ENCODE measurements at places on chromosomes 6 and 20.
A peak's percentile ranks its signal among the peaks of the same experiment; 100 is the strongest.

GRCh38 chr6:151275121-151275520 lies 35.4 kb downstream of the AKAP12 start:
- DNase-seq, result no peak

DNA sequence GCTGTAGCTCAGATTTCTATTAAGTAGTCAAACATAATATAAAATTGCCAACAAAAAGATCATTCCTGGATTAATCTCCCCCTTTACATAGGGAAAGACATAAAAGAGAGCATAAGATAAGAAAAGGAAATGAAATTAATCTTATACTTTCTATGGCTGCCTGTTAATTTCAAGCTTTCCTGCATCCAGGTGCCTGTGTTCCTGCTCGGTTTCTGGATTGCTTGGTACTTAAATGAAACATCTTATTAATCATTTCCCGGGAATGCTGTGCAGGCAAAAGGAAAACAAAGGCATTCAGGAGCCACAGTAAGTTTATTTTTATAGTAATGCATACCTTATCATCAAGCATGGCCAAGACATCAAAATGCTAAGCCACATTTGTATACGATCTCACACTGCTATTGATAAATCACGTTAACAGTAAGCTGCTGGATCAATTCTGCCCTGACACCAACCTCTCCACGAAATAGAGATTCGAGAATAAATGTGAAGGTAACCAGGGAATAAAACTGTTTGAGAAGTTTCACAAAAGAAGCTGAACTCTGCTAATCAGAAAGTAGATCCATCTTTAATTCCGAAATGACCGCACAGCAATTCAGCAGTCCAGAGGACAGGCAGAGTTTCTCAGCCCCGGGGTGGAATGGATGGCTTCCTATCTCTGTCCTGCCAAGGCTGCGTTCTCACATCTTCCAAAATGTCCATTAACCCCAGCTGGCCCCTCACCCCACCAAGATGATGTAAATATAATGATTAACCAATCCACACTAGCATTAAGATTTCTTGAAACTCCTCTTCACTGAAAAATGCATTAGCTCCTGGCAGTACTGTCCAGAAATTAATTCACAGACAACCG lies 32.6 kb upstream of the APCDD1L start:
- no peak for DNase-seq

DNA sequence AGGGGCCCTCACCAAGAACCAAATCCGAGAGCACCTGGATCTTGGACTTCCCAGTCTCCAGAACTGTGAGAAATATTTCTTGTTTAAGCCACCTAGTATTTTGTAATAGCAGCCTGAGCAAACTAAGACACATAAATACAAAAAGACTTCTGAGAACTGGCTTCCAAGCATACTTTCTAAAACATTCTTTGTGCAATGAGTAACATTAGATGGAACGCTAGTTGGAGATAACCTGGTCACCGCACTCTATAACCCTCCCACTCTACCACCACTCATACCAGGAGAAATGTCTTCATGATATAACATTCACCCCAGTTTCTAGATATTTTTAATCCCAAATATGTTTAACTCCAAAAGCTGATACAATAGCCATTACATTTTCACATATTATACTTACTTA lies 169.5 kb upstream of the THEMIS start:
- DNase-seq, result no peak

DNA sequence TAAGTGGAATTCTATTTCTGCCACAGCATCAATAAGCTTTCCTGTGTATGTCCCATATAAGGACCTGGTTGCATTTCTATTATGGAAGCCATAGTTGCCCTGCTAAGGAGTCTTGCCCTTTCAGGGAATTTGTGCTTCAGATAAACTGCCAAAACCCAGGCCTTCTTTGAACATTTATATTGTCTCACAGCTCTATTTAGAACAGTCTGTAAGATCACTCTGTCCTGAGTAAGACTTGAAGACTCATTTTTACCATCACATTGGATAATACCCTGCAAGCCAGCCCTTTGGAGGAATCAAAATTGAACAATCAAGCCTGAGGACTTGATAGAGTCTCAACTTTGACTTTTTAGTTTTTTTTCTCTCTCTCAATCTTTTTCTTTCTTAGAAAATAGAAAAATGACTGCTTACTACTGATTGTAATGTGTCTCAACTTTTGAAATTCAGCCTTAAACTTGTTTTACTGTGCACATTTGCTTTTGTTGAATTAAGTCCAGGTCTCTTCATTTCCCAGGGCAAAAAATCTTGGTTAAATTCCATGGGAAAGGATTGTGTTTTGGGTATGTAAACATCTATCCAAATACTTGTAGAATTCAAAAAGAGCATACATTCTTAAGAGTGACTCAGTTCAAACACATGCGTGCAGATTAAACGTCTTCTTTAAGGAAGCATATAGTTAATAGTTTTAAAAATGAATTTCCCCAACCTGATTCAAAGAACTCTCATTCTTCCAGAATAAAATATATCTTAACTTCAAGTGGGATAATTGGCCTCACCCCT lies 91.2 kb downstream of the PLCB1 start:
- no peak for DNase-seq

GRCh38 chr6:70700922-70701876 lies 33.5 kb downstream of the SMAP1 start:
- DNase-seq, result no peak

- DNase-seq, result no peak
Observed at GRCh38 chr6:132028029-132028428, 76.9 kb upstream of the CCN2 start.

DNA sequence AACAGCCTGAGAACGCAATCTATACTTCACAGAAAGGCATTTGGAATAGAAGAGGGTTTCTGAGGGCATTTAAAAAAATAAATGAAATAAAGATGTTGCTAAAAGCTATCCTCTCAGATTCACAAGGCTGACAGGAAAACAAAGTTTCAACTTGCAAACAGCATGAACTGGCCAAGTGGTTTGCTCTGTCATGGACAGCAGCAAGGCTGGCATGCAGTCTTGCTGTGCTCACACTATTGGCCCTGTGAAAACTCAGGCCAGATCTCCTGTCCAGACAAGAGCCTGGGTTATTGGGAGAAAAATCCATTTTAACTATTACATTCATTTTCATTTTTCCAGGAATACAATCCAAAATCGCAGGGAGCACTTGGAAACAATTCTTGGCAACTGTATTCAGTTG lies 506.2 kb upstream of the SLC35B3 start:
- no peak for DNase-seq

DNA sequence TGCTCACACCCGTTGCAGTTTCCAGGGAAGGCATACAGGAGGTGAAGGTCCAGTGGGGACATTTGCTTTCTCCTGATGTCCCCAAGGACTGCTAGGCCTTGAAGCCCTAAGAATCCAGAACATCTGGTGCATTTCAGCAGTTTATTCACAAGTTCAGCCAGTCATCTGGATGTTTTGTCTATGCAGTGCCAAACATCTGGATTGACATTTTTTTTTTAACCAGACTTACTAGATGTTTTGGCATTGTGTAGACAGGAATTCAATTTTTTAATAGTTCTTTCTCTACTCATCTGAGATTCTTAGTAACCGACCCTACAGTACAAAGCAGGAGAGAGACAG lies 256.2 kb downstream of the CLIC5 start:
- no peak for DNase-seq

DNA sequence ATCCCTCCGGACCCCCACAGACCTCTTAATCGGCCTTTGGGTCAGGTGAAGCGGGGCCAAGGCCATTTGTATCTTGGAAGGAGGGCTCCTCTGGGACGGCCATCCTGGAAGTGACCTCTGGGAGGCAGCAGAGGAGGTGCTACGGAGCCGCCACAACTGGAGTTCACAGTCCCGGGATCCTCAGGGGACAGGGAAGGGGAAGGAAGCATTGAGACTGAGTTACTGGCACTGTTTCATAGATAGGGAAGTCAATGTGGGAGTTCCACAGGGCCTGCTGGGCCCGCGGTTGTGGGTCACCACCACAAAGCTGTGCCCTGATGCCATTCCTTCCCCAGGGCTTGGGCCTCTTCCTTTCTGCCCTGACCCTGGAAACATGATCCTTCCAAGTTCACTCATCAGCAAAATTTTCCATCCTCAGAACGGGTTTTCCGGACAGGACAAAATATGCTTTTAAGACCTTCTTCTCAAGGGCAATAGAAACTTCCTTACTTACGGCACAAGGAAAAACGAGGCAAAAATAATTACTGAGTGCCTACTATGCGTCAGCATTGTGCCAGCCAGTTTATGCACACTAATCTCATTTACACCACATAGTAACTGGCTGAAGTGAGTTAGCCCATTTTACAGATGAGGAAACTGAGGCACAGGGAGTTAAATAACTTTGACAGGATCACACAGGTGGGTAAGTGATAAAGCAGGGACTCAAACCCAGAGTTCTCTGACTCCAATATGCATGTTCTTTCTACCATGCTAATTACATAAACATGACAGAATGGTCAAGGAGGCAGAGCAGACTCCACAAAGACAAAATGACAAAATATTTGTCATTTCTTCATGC lies 143.8 kb downstream of the UNC5CL start:
- DNase-seq, result no peak

DNA sequence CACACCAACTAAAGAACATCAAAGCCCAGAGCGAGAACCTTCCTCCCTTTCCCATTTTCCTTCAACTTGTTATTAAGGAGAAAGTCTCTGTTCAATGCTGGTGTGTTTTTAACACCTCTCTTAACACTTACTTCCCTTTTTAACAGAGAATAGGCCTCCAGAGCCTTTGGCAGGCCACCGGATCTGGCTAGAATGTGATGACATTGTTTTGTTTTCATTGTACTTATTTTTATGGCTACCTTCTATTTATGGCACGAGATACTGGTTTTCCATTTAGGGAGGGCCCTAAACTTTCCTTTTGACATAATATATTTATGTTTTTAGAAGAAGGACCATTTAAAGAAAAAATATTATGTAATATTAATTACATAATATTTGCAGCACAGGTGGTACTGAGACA lies 21.6 kb downstream of the TCF15 start:
- no peak for DNase-seq

- DNase-seq, result no peak
Observed at GRCh38 chr6:37555040-37555781, 55.5 kb upstream of the CCDC167 start.

- no peak for DNase-seq
Observed at GRCh38 chr6:3753228-3753835, 1.8 kb upstream of the PXDC1 start.

- no peak for DNase-seq
Observed at GRCh38 chr20:8583566-8584043, 451.5 kb downstream of the PLCB1 start.

- no peak for DNase-seq
Observed at GRCh38 chr6:109344226-109344625, 38.0 kb downstream of the CD164 start.

DNA sequence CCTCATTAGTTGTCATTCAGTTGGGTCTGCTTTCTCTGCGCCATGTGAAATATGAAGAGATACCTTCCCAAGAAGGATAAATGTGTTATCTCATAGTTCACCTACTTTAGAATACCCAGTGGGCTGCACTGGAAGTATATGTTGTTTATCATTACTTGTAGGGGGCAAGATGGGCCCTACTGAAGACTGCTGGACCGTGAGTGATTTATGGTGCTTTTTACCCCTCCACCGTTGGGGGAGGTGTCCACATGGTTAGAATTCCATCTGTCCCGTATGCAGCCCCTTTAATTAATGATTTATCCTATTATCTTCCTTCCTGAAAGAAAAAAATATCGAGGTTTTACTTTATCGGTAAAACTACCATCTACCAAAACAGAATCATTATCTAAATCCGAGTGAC lies 97.0 kb downstream of the TSHZ2 start:
- DNase-seq, result no peak

GRCh38 chr20:33231237-33231636 lies 4.6 kb upstream of the BPIFA1 start:
- no peak for DNase-seq

GRCh38 chr6:34986845-34987246 lies 97.8 kb downstream of the ANKS1A start:
- peak; percentile 89 for DNase-seq

DNA sequence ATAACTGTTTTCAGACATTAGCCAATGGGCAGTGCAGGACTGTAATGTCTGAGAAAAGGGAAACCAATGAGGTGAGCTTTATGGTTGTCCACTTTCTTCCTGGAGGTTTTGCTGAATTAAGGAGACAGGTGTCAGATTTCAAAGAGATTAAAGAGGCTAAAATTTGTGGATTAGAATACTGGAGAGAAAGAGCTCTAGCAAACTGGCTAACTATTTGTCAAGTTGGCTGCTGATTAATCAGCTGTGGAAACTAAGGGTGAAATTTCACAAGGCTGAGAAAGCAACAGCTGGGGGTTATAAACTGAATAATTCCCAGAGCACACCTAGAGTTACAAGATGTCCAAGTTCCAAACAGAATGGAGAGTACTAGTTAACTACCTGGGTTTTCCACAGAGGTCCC lies 198.9 kb downstream of the TBC1D32 start:
- DNase-seq, result no peak

- no peak for DNase-seq
Observed at GRCh38 chr6:132520953-132521352, 8.0 kb upstream of the STX7 start.

DNA sequence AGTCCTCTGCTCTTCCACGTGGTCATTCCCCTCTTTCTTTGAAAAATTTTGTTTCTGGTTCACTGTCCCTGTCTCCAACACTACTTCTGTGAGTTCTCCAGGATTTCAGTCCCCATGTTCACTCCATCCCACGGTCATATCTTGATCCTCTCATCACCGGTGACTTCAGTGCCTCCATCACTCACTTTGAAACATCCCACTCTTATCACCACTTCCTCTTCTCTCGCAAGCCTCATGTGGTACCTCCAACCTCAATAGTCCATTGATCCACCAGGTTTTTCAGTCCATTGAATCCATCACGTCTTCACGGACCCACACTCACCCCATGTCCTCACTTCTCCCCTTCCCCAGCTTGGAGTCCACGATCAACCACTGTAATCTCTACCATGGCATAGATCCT lies 64.8 kb downstream of the CARMIL1 start:
- no peak for DNase-seq

DNA sequence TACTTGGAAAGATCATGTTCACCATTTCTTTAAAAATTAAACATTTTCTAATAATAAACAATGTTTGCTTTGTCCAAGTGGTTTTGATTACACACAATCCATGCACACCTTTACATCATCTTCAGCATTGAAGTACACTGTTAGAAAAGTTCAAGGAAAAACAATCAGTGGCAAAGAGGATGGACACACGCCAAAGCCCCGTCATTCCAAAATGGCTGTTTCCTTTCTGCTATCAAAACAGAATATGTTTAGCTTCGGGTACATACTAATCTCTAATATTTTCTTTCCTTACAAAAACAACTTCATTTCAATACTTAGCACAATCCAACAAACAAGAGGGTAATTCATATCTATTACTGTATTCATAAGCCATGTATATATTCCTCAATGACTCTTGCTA lies 24.5 kb downstream of the REPS1 start:
- no peak for DNase-seq

DNA sequence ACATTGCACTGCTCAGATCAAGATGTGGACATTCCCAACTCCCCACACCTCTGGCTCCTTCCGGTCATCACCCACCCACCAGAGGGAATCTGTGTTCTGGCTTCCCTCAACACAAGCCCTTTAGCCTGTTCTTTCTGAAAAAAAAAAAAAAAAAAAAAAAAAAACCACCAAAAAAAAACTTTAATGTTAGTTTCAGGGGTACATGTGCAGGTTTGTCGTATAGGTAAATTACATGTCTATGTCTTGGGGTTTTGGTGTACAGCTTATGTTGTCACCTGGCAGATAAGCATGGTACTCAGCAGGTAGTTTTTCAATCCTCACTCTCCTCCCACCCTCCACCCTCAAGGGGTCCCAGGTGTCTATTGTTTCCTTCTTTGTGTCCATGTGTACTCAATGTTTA lies 135.8 kb upstream of the FOXA2 start:
- DNase-seq, result no peak

GRCh38 chr6:130826442-130827246 lies 562 bp upstream of the SMLR1 start:
- no peak for DNase-seq

- no peak for DNase-seq
Observed at GRCh38 chr6:19554356-19555225, 282.6 kb upstream of the ID4 start.
